Psoas muscle (tissue), 8 donors: ENCODE measurements at places on chromosomes 7 and 10. TPM values are rescaled to one million over a fixed set of nuclear protein-coding genes. Genes with fewer than 3 reads are reported as not detected.

- DNase-seq: no peak
Measured at GRCh38 chr7:137727413-137727812, 119.4 kb downstream of the DGKI start.

GRCh38 chr7:55120501-55121198, 101.8 kb downstream of the EGFR start:
- no peak for DNase-seq

CNNM1 gene
- not detected for polyA plus RNA-seq

CUBN gene
- 0.36 TPM for polyA plus RNA-seq

HYAL4 gene
- polyA plus RNA-seq: not detected
